ENCODE measurements at places on chromosomes 4 and X. TPM values are rescaled to one million over a fixed set of nuclear protein-coding genes. Genes with fewer than 3 reads are reported as not detected.

DNA sequence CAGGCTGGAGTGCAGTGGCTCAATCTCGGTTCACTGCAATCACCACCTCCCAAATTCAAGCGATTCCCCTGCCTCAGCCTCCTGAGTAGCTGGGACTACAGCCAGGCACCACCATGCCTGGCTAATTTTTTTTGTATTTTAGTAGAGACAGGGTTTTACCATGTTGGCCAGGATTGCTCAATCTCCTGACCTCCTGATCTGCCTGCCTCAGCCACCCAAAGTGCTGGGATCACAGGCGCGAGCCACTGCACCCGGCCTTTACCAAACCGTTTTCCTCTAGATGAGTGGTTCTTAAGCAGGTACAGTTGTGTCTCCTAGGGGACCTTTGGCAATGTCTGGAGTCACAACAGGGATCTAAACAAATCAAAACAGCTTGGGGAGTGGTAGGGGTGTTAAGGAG lies 11.6 kb downstream of the AMELX start:
- no peak for DNase-seq

DNA sequence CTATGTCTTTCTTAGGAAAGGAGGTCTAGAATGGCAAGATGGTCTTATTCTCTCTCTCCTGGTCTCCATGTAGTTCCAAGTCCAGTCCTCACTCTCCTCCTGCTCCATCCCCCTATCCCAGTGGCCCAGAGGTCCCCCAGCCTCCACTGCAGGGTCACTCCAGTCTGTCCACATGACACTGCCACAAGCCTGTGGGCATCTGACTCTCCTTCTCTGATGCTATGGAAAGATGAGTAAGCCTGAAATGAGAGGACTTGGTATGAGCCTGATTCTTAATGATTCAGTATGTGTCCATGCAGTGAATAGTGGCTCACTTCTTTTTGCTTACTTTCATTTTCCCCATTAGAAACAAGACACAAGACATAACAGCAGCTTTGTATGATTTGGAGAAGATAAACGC lies 516.8 kb upstream of the ADGRL3 start:
- peak; percentile 34 for DNase-seq

DNA sequence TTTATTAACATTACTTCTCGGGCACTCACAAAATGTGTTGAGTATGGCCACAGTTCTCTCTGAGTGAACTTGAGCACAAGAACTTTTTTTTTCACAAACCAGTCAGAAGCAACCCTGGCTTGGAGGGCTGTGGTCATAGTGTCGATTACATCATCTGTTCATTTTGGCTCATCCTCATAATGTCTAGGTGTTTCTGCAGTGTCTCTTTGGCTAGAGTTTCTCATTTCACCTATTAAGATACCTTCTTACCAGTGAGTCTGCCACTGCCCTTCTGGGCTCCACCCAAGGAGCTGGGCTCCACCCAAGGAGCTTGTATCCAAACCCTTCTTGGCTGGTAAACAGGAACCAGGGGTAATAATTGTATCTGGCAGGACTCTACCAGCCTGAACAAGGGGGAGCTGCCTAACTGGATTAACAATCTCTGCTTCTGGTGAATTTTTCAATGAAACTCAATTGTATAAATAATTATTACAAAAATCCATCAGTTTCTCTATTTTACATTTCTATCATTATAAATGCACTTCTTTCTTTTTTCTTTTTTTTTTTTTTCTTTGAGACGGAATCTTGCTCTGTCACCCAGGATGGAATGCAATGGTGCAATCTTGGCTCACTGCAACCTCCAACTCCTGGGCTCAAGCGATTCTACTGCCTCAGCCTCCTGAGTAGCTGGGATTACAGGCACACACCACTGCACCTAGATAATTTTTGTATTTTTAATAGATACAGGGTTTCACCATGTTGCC lies 667.7 kb upstream of the SLIT2 start:
- peak; percentile 76 for DNase-seq

Gene MXRA5
- total RNA-seq: 79.1 TPM

GRCh38 chr4:158397781-158398180 lies 123.9 kb upstream of the RXFP1 start:
- DNase-seq: no peak

DNA sequence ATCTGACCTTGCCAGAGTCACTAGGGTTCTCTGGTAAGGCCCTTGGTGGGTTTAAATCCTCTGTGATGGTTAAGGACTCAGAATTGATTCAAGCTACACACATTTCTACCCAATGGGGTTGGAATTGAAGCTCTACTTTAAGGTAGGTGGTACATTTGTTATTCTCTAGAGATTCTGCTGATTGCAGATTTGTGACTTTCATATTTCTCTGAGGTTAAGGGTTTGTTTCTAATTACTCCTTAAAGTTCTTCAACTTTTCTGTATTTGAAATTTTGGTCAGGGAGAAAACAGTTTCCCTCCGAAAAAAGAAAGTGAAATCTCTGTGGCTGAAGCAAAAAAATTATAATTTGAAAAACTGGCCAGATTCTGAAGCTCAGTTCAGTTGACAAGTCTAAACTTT lies 25.8 kb upstream of the USP46 start:
- no peak for DNase-seq

DNA sequence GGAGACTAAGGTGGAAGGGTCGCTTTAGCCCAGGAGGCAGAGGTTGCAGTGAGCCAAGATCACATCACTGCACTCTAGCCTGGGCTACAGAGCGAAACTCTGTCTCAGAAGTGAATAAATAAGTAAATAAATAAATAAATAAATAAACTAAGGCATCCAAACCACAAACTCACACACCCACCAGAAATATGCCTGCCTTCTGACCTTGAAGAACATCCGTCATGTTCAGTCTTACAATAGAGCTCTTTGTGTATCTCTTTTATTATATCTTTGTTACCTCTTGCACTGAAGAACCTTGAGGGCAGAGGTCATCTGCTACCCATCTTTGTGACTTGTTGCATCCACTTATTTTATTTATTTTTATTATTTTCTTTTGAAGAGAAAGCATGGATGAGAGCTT lies 71.6 kb downstream of the PRRG1 start:
- DNase-seq: no peak

DNA sequence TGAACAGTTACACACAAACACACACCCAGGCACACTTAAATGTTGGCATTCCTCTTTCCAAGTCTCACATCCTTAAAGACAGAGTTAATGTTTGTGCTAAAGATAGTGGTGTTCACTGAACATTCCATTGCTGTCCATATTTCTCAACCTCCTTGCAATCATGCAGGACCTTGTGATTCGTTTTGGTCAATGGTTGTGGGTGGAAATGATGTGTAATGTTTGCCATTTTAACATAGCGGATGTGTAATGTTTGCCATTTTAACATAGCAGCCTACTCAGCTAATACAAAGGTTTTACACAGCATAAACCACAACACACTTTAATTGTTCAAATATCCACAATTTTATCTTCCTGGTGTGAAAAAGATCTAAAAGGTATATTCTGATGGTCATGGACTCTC lies 93.9 kb downstream of the CEP44 start:
- peak; percentile 42 for DNase-seq

Gene SRPX2
- 36.7 TPM for total RNA-seq

DNA sequence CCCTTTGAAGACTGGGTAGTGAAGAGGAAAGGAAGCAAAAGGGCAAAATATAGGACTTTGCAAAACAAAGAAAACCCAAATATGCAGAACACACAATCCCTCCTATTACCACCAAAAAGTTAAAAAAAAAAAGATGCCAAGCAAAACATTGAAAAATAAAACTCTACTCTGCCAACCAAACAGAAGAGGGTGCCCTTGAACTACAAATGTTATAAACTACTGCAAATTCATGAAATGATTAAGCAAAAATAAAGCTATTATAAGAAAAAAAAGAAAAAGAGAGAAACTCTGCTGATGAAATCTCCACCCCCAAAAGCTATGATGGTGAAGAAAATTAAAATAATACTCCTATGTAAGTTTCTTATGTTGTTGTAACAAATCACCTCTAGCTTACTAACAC lies 168.5 kb upstream of the STK26 start:
- DNase-seq: peak; percentile 34

DNA sequence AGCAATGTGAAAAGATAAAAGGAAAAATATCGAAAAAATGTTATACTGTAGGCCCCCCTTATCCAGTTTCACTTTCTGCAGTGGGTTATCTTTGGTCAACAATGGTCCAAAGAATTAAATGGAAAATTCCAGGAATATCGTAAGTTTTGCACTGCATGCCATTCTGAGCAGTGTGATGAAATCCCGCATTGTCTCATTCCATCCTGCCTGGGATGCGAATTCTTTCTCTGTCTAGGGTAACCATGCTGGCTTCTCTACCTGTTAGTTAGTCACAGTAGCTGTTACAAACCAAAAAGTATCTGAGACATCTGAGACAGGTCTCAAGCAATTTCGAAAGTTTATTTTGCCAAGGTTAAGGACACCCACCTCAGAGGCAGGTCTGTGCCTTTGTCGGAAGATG lies 170.3 kb downstream of the COX18 start:
- DNase-seq: no peak

DNA sequence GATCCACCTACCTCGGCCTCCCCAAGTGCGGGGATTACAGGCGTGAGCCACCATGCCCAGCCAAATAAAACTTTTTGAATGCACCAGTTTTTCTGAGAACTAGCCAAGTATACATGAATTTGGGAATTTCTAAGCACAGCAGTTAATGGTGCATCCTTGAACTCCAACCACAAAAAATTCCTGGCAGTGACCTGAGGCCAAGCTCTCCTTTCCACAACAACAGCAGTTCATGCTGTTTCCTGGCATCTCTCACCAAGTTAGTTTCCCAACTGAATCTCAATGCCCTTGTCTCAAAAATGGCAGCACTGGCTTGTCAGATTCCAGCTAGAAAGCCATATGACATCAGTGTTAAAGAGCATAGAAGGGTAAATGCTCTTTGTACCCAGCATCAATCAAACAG lies 15.9 kb upstream of the XKRX start:
- DNase-seq: no peak

DNA sequence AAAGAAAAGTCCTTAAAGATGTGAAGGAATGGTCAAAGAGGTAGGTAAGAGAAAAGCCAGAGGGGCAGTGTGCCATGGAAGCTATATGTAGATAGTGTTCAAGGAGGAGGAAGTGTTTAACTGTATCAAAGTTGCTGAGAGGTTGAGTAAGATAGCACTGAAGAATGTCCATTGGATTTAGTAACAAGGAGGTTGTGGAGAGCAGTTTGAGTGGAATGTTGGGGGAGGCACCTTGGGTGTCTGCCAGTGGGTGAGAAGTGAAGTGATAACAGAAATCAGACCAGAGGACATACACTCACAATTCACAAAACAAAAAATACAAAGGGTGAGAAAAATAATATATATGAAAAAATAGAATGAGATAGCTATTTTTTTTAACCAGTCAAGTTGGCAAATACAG lies 121.3 kb upstream of the AMOT start:
- DNase-seq: no peak

DNA sequence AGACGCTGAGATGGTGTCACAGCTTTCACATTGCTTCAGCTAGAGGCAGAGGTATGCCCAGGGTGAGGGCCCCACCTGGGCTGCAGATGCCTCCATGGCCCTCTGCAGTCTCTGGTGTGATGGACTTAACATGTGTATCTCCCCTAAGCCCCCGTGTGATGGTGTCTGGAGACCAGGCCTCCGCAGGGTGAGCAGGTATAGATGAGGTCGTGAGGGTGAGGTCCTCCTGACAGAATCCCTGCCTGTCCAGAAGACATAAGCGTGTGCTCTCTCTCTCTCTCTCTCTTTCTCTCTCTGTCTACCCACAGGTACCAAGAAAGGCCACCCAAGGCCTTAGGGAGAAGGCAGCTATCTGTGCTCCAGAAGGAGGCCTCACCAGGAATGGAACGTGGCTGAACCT lies 50.9 kb downstream of the CPZ start:
- no peak for DNase-seq

Gene FANCB
- total RNA-seq: 9.7 TPM

Gene AKAP17A
- 23.3 TPM for total RNA-seq

DNA sequence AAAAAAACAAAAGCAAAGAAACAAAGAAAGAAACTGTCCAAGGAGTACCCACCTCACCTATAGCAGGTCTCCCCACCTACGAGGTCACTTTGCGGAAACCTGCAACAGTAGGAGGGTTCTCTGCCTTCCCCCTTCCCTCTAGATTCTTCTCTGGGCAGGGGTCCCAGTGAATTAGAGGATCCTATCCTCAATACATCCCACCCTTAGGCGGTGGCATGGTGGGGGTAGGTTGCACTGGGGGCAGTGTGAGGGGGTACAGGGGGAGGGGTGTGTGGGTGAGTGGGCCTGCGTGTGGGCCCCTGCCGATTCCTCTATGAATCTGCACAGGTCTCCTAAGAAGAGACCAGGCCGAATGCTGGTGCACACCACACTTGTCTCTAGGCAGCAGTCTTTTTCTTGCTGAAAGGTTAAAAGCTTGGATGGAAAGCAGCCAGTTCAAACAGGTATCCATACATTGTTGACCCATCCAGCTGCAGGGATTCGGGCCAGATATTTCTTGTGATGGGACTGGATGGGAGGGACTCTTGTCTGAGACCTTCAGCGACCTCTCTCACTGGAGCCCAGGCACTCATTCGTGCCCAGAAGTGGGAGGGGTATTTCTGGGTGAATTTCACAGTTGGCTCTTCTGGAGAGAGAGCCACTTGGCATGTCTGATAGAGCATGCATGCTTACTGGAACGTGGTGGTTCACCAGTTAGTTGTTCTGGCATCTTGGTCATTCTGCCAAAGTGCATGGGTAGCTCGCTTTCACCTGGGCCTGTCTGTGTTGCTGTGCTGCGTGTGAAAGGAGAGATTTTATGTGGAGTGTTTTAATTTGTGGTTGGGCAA lies 65.6 kb downstream of the NBDY start:
- no peak for DNase-seq

Gene EMCN
- 0.22 TPM for total RNA-seq

GRCh38 chr4:73613130-73613529 lies 7.1 kb downstream of the RASSF6 start:
- DNase-seq: no peak

- DNase-seq: no peak
These were observed 586 bp upstream of the NSG1 start for GRCh38 chr4:4386296-4386735.

Gene OTOP1
- total RNA-seq: not detected

Gene CENPU
- total RNA-seq: 8.5 TPM

DNA sequence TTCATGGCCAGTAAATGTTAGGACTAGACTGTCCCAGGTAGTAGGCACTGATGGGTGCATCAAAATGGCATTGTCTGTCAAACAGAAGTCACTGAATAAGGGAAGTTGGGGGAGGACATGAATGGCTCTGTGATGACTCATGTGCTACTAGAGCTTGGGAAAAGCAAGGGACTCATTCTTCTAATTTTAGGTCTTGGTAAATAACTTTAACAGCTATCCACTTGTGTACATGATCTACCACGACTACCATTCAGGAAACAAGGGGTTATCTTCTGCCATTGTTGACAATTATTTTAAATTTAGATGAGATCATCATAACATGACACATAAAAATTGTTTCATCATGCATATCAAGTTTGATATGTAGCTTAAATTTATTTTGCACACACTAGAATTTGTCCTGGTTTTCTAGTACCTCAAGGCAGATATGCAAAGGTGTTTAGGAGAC lies 6.3 kb downstream of the AREG start:
- DNase-seq: peak; percentile 83

Gene NDST4
- not detected for total RNA-seq

Gene MAGEB1
- not detected for total RNA-seq
